Fibroblast of lung (primary cell): ENCODE measurements at places on chromosomes 4 and X. TPM values are rescaled to one million over a fixed set of nuclear protein-coding genes. Genes with fewer than 3 reads are reported as not detected.

The NPY5R gene
- total RNA-seq, result not detected in 2 replicates

- H3K27me3 ChIP-seq, result no peaks in the 10 kb centered on the region
- no peaks in the 10 kb centered on the region for H3K36me3 ChIP-seq
- H3K4me3 ChIP-seq, result no peak overlapping the region
- no peak overlapping the region for H3K27ac ChIP-seq
Observed at GRCh38 chrX:79336869-79337815, 30.0 kb downstream of the ITM2A start.

DNA sequence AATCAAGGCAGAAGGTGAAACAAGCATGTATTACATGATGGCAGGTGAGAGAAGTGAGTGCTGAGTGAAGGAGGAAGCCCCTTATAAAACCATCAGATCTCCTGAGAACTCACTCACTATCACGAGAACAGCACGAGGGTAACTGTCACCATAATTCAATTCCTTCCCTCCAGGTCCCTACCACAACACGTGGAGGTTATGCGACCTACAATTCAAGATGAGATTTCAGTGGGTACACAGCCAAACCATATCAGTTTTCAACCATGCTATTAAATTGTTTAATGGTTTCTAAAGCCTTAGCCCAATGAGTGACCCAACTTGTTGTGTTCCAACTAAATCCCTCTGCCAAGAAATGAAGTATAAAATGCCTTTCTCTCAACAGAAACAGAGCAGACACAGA lies 519.8 kb downstream of the GBA3 start:
- no peaks in the 10 kb centered on the region for H3K27me3 ChIP-seq
- no peak overlapping the region for H3K27ac ChIP-seq
- H3K4me1 ChIP-seq, result no peaks in the 10 kb centered on the region
- H3K4me3 ChIP-seq, result no peak overlapping the region
- H3K36me3 ChIP-seq, result no peaks in the 10 kb centered on the region

DNA sequence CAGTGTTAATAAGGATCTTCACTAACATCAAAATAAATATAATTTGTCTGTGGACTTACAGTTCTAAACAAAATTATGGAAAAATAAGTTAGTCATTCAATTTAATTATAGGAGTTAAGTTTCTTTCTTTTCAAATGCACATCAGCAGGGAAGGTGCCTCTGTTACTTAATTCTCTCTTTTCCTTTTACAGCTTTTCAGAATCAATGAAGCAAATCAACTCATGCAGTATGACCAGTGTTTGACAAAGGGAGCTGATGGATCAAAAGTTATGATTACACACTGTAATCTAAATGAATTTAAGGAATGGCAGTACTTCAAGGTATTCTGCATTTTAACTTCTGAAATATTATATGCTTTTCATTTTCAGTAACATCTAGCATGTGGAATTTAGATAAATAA lies 15.9 kb downstream of the HMGB2 start:
- no peak overlapping the region for H3K4me3 ChIP-seq
- H3K4me1 ChIP-seq, result peaks cover 4% of the 10 kb centered on the region
- H3K27me3 ChIP-seq, result no peaks in the 10 kb centered on the region
- DNase-seq, result no peak
- H3K27ac ChIP-seq, result no peak overlapping the region

DNA sequence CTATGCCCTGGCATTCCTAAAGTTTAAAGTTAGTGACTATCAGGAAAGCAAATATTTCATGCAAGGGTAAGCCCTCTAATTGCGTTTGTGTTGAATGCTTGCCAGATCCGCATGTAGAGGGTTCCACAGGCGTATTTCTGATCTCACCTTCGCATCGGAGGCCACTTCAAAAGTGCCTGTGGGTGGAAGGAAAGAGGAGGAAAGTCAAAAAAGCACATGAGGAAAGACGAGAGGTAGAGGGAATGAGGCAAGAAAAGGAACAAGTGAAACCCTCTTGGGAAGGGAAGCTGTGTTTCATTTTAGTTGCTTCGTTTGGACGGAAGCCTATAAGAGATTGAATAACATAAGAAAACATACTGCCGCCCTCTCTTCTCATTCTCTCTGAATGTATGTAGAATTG lies 628.8 kb downstream of the SPRY1 start:
- H3K4me1 ChIP-seq, result no peaks in the 10 kb centered on the region
- no peak overlapping the region for H3K4me3 ChIP-seq
- H3K36me3 ChIP-seq, result no peaks in the 10 kb centered on the region
- H3K27ac ChIP-seq, result no peak overlapping the region

DNA sequence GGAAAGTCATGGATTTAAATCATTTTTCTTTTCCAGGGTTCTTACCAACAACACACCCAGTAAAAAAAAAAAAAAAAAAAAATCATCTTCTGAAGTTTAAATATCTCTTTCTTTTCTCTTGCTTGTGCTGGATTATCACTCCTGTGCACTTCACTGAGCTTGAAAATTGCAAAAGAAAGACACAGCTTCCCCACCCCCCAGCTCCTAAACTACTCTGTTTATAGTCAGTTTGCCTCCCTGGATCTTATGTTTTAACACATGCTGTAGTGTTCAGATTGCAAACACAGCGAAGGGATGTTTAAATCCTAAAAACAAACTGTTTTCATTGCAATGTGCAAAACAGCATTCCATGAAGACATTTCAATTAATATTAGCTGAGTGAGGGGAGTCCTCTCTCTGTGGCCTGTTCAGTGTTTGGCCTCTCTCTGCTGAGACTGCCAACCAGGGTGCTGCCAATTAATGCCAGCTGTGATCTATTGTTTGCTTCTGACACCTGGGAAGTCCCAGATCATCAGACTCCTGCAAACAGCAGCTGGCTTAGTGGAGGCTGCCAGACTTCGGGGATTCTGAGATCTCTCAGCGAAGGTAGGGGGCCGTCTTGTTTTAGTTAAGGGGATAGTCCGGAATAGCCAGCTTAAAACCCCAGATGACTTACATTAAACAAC lies 171.1 kb upstream of the PITX2 start:
- no peak overlapping the region for H3K4me3 ChIP-seq
- H3K4me1 ChIP-seq, result peaks cover 2% of the 10 kb centered on the region
- no peaks in the 10 kb centered on the region for H3K27me3 ChIP-seq
- H3K36me3 ChIP-seq, result no peaks in the 10 kb centered on the region
- no peak overlapping the region for H3K27ac ChIP-seq
